ENCODE measurements at places on chromosomes 11 and 22.

GRCh38 chr11:64268893-64269539, 15.4 kb downstream of the BAD start:
- no peak for DNase-seq

DNA sequence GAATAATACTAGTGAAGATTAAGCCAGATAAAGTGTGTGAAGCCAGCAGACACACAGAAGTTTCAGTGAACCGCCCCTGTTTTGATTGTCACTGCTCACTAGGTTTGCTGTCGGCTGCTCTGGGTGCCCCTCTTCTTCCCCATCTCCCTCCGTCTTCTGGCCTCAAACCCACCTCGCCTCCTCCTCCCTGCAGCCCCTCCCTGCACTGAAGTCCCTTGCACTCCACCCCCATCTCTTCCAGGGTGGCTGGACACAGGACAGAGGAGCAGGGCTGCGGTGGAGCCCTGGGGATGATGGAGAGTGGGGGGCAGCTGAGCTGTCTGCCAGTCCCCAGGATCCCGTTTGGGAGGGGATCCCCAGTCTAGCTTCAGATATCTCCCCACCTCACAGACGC, 53.5 kb downstream of the CYTH4 start:
- DNase-seq: no peak

DNA sequence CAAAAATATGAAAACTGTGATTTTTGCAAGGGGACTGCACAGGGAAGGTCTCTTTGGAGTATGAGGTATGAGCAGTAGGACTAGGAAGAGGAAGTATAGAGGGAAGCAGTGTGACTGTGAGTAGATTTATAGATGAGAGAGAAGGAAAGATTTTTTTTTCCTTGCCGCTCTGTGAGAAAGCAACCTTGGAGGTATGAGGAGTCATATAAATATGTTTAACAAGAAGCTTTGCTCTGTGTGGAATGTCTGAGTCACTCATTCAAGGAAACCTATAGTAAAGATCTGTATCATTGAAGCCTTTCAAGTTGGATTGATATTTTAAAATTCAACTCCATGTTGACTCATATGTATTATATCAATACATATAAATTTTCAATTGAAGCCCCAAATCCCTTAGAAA, 26.2 kb downstream of the DNHD1 start:
- DNase-seq: no peak

DNA sequence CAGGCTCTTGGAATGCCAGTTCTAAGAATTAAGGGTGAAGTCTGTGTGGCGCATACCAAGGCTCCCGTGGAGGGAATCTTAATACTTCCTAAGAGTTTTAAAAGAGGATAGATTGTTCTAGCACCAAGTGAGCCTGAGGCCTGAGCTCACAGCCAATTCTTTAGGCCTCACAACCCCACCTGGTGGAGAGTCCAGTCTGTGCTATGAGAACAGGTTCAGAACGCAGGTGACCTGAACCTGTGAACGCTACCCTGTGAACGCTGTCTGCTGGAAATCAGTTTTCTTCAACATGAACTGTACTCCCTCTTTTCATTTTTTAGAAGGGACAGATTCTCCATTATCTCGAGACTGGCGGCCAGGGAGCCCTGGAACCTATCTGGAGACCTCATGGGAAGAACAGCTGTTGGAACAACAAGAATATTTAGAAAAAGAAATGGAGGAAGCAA, 43.2 kb upstream of the DLAT start:
- DNase-seq: peak; percentile 16

DNA sequence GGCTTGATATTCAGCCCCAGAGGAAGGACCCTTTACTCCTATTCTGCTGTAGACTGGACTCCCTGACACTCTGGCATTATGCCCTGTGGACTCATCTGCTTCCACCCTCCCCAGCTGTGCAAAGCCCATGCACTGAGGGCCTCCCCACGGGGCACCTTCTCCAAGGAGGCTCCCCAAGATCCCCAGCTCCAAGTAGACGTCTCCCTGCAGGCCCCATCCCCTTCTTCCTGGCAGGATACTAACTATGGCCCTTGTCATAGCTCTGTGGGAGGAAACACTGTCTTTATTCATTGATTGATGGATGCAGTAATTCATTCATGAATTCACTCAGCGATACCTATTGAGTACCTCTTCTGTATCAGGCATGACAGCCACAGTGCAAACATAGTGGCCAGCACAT, 15.3 kb upstream of the APOL6 start:
- DNase-seq: no peak

GRCh38 chr22:38953577-38954413, 3.6 kb upstream of the APOBEC3A start:
- no peak for DNase-seq

DNA sequence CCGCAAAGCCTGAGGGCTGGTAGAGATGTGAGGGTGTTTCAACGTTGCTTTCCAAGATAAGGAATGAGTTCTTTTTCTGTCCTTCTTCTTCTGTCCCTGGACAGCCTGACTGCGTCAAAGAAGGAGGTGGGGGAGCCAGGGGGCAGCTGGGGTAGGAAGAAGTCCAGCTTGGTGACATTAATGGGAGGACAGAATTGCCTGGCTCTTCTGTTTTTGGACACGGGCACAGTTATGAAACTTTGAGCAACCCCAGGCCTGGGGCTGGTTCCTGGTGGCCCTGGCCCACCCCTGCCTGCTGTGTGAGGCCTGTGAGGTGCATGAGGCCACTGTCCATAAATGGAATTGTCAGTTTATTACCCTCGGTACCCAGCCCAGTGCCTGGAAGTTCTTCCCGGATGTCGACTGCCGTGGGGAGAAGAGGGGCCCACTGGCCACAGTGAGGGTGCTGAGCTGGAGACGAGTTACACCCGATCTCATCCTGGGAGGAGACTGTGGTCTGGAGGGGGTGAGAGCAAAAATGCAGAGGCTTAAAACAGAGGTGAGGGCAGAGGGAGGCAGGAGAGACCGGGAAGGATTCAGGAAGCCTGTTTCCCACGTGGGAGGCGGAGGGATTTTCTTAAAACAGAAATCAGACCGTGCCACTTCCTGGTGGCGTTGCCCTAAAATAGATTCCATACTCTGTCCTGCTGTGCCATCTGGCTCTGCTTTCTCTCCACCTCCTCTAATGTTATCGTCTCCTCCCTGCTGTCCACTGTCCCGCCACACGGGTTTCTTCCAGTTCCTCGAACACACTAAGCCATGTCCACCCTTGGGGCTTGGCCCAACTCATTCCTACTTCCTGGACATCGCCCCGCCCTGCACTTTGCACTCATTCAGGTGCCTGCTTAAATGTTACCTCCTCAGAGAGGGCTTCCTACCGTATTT, 59.7 kb upstream of the RASD2 start:
- no peak for DNase-seq

DNA sequence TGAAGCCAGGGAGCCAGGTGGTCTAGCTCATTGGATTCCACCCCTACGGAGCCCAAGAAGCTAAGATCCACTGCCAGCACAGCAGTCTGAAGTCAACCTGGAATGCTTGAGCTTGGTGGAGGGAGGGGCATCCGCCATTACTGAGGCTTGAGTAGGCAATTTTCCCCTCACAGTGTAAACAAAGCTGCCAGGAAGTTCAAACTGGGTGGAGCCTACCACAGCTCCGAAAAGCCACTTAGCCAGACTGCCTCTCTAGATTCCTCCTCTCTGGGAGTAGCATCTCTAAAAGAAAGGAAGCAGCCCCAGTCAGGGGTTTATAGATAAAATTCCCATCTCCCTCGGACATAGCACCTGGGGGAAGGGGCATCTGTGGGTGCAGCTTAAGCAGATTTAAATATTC, 620.3 kb downstream of the NELL1 start:
- DNase-seq: no peak

GRCh38 chr11:119673052-119673758, 55.8 kb downstream of the NECTIN1 start:
- DNase-seq: no peak

- no peak for DNase-seq
Measured at GRCh38 chr11:121466063-121466794, 13.5 kb upstream of the SORL1-AS1 start.

- DNase-seq: peak; percentile 1
Measured at GRCh38 chr11:124586238-124586860, 16.6 kb downstream of the OR8A1 start.

GRCh38 chr11:124195189-124195734, 12.1 kb downstream of the OR10D3 start:
- DNase-seq: no peak

GRCh38 chr11:109223451-109223850, 198.5 kb upstream of the C11orf87 start:
- DNase-seq: no peak

DNA sequence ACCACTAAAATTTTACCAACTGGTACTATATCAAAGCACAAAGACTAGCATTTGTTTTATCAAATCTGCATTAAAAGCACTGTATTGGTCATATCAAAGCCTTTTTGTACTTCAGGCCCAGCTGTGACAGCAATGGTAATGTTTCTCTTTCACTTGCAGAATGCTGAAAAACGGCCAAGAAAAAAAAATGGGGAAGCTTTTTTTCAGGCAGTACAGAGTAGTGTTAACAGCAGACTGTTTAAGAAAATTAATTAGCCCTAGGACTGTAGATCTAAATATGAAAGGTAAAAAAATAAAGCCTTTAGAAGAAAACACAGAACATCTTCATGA, 33.3 kb downstream of the DENND5A start:
- DNase-seq: no peak

DNA sequence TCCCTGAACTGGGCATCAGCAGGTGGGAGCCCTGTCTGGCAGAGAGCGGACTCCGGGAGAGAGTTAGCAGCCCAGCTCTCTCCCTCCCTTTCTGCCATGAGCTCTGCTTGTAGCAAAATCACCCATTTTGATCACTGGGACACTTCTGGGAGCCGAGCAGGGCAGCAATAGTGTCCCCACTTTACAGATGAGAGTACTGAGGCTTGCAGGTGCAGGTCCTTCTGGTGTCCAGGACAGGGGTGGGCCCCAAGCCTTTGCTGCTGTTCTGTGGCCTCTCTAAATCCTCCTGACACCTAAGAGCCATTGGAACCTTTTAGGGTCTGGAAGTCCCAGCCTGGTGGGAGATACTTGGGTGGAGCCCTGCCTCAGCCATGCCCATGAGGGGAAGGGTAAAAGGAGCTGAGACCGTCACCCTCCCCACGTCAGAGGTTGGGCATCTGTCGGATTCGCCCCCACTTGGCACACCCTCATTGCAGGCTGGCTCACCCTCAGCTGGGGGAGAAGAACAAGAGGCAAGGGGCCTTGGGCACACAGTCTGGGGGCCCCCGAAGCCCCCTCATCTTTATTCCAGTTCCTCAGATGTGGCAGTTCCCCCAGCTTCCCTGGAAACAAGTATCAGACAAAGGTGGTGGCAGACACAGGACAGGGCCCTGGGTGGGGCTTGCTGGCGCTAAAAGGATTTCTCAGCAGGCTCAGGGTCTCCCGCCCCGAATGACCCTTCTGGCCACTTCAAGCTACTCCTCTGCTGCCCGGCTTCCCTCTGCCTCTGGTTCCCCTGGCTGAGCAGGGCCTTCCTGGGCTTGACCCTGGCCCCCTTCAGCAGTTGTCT, 4.5 kb downstream of the RIN1 start:
- no peak for DNase-seq

- DNase-seq: no peak
Measured at GRCh38 chr11:44579302-44579761, 13.9 kb downstream of the CD82 start.

Data from stimulated activated CD8-positive, alpha-beta memory T cell treated with anti-CD3 and anti-CD28 coated beads, Interleukin-7, amount 100 ng/mL, for 1 hour (primary cell).